Stimulated activated CD8-positive, alpha-beta memory T cell treated with anti-CD3 and anti-CD28 coated beads, Interleukin-15, amount 100 ng/mL, for 4 hours (primary cell): ENCODE measurements at places on chromosomes 7 and 10.

GRCh38 chr10:100895346-100895745 is 17.4 kb upstream of the SLF2 start:
- DNase-seq = no peak

DNA sequence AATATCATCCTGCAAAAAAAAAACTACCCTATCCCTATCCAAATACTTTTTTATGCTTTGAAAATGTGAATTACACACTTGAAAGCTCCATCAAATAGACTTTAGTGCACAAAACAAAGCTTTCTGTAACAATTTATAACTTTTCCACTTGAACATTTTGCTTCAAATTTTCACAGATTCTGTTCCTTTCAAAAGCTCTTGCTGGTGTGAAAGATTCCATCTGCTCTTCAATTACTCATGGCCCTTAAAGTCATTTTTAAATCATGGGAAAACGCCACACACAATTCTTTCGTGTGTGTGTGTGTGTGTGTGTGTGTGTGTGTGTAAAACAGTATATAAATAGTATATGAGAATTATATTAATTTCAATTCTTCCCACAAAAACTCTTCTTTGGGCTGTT is 167.5 kb downstream of the PRPF18 start:
- no peak for DNase-seq

- DNase-seq = no peak
Observed at GRCh38 chr7:69476416-69476815, 121.9 kb upstream of the AUTS2 start.

DNA sequence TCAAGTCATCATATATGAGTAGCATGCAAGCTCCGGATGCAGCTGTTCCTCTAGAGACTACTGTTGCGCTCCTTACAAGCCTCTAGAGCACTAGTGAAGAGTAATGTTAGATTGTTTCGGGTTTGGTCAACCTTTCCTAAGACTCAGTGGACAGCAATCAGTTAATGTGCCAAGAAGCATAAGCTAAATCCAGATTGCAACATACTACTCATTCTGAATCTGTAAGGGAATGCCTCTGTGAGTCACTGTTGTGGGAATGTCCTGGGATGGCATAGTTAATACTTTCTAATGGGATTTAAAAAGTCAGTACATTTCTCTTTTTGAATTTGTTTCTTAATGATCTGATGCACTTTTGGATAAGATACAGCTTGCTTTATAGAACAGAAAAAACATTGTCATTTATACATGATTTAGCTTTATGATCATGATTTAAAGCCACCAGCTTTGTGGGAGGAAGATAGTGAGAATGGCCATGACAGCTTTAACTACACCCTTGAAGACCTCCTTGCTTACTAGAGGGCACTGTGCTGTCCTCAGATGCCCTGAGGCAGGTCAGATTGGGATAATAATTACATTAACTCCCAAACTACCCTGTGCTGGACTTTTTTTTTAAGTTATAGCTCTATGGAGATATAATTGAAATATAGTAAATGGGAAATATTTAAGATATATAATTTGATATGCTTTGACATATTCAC is 138.4 kb downstream of the SDK1 start:
- DNase-seq = no peak

GRCh38 chr7:47758546-47758945 is 176.6 kb upstream of the TNS3 start:
- DNase-seq = no peak

DNA sequence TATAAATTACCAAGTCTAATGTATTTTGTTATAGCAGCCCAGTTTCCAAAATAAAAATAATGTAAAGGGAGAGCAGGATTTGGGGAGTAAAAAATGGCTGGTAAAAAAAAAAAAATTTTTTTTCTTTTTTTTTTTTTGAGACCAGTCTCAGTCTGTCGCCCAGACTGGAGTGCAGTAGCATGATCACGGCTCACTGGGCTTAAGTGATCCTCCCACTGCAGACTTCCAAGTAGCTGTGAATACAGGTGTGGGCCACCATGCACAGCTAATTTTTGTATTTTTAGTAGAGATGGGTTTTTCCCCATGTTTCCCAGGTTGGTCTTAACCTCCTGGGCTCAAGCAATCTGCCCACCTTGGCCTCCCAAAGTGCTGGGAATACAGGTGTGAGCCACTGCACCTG is 4.8 kb upstream of the LSM8 start:
- DNase-seq = no peak

DNA sequence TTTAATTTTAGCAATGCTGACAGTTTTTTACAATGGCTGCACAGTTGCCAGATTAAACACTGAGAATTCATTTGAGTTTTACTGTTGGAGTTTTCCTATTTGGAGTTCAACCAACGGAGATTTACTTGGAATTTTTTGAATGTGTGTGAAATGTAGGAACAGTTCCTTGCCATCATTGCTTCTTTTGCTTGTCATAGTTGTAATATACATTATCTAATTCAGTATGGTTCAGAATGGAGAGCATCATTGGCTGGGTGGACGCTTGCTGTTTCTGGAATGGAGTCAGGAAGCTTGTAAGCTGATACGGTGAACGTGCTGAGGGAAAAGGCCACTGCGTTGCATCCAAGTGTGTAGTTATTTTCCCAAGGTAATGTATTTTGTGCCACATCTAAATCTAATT is 404.3 kb upstream of the KLF6 start:
- no peak for DNase-seq

DNA sequence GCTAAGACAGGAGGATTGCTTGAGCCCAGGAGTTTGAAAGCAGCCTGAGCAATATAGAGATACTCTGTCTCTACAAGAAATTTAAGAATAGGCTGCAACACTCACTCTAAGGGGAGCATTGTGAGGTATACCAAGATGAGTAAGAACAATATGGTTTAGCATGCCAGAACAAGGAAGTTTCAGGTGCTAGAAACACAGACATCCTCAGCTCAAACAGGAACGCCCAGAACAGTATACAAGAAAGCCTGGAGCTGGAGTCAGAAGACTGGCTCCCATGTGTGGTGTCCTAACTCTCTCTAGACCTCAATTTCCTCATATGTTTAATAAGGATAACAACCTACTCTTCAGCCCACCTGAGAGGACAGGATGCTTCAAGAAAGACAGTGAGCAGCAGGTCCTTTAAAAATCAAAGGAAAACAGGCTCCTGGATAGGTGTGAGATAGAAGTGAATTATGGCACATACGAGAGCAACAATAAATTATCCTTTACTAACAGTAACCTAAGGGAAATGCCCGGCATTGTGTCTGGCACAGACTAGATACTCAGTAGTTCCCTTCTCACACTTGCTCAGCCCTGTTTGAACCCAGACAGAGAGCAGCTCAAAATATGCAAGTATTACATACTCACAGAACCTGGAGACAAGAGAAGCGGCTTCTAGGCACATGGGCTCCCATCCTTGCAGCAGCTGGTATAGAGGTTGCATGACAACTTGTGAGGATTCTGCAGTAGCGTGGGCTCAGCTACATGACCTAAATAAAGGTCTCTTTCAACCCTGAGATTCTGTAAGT is 45.4 kb downstream of the KAT6B start:
- DNase-seq = no peak

GRCh38 chr7:81297317-81297716 is 378.5 kb upstream of the SEMA3C start:
- no peak for DNase-seq

DNA sequence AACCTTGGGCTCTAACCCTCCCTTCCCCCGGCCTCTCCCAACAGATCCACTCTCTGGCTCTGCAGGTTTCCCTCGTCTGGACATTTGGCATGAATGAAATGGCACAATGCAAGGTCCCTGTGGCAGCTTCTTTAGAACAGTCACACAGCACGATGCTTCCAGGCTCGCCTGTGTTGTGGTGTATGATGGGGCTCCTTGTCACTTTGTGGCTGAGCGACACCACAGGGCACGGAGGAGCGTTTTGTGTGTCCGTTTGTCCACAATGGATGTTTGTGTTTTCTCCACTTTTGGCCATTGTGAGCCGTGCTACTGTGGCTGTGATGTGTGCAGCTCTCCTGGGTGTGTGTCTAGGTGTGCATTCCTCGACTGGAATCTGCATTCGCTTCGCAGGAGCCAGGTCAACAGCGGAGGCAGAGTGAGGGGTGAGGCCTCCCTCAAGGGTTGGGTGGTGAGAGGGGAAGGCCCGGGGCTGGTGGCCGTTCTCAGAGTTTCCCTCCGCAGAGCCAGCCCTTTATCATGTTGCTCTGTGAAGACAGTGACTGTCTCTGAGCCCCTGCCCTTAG is 22.3 kb upstream of the SHH start:
- no peak for DNase-seq

DNA sequence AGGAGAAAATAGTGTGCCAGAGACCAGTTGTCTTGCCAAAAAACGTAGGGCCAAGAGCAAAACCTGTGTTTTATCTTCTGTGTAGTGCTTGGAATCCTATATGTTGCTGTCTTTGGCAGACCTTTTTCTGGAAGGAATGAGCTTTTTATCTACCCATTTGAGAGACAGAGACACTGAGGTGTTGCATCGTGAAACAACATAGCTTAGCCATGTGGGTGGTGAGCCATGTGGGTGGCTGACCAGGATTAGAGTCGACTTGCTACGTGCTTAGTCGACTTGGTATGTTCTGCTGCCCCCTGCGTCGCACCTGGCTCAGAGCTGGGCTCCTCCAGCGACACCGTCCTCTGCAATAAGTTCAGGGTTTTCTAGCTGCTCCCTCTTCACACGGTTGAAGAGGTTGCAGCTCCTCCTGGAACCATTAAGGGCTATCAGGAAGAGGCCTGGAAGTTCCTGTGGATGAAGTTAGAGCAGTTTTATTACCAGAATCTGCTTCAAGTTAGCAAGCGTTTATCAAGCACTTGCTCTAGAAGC is 175.8 kb downstream of the SH2D4B start:
- DNase-seq = no peak

GRCh38 chr10:91590142-91590903 is 42.5 kb downstream of the PPP1R3C start:
- no peak for DNase-seq

GRCh38 chr10:88457660-88458059 is 125.5 kb downstream of the RNLS start:
- DNase-seq = no peak

- no peak for DNase-seq
Observed at GRCh38 chr7:42014625-42015618, 222.1 kb downstream of the GLI3 start.

- DNase-seq = peak; percentile 23
Observed at GRCh38 chr7:54773472-54774399, 14.7 kb upstream of the SEC61G start.

DNA sequence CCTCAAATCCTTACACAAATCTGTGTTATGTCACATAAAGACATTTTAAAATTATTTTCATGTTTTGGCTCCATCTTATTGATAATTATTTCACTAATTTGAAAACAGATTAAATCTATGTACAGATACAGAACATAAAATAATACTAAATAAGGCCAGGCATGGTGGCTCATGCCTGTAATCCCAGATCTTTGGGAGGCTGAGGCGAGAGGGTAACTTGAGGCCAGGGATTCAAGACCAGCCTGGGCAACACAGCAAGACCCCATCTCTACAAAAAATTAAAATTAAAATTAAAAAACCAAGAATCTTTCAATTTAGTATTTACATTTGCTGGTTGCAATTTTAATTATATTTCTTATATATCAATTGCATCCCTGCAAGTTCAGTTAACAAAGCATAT is 246.4 kb upstream of the MKLN1 start:
- DNase-seq = no peak

DNA sequence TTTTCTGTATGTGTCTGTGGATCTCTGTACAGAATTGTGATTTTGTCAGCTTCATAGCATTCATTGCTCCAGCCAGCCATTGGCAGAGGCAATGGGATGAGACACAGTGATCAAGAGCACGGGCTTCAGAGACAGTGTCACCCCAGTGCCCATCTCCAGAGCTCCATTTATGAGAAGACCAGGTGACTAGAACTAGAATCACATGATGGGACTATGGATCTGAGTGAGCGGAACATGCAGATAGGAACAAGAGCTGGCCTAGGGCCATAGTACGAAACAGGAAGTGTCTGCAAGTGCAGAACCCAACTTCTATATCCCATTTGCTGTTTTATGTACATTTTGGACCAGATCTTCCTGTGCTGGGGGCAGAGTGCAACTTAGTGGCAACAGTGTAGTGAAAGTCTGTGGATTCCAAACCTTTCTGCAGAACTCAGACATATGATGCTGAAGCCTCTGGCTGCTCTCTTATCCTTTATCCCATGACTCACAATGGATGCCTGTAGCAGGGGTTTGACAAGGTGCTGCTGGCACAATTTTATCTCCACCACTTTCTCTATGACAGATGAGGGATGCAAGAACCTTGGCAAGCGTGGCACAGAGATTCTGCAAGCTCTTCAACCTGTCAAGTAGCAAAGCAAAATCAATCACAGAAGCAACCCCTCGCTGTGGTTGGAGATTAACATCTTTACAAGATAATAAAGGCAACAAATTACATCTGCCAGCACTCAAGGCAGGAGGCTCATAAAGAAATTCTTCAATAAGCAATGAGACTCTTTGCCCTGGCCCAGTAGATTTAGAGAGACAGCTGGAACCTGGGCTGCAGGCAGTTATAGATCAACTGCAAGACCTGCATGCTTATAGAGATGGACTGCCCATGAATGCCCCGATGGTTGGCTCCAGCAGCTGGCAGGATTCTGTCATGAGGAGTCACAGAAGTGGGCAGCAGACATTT is 681.3 kb downstream of the TNS3 start:
- no peak for DNase-seq

DNA sequence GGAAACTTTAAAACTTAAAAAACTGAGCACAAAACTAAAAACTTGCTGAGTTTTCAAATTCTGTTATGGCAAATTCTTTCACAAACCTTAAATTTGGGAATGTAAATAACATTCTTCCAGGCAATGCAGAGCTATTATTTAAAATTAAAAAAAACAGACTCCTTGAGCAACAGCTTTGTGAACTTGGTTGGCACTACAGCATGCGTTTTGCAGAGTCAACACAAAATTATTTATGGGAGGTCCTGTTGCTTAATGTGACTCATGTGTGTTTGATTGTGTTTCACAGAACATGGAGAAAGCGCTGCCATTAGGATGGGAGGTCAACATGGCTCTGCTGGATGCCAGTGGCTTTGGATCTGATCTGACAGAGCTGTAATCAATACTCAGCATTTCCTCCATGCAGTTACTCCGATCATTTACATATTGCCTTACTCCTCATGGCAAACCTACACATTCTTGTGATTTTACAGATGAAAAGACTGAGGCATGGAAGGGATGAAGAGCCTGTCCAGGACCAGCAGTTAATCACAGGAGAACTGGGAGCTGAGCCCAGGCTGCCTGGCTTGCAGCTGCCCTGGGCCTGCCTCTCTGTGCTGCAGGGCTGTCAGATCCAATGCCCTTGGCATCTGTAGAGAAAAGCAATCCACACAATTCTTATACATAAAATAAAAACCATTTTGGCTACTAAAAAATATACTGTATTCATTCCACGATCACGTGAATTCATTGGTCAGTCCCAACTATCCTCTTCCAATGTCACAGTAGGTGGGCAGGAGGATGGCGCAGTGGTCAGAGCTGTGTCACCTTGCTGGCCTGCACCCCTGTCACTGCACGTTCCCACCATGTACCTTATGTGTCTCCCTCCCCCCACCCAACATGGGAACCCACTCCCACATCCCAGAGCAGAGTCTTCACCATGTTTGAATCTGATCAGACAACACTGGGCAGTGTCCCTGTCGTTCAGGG is 200.9 kb downstream of the CXCL12 start:
- no peak for DNase-seq

- no peak for DNase-seq
Observed at GRCh38 chr10:89458784-89459183, 44.4 kb downstream of the IFIT5 start.
